ENCODE measurements at places on chromosomes 5 and 9.
A peak's percentile ranks its signal among the peaks of the same experiment; 100 is the strongest.

DNA sequence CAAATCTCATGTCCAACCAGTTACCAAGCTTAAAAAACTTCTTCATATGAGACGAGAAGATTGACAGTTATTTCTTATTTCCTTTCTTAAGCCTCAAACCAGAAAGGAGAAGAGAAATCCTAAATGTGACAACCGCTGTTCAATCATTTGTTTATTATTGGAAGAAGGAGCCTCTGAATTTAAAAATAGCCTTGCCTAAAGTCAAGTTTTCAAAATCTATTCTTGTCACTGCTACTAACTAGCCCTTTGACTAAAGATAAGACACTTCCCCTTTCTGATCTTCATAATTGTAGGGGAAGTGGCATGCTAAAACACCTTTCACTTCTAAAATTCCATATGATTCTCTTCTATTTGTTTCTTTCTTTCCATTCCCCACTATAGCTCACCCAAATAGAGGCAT is 106.2 kb upstream of the EMB start:
- DNase-seq = no peak

DNA sequence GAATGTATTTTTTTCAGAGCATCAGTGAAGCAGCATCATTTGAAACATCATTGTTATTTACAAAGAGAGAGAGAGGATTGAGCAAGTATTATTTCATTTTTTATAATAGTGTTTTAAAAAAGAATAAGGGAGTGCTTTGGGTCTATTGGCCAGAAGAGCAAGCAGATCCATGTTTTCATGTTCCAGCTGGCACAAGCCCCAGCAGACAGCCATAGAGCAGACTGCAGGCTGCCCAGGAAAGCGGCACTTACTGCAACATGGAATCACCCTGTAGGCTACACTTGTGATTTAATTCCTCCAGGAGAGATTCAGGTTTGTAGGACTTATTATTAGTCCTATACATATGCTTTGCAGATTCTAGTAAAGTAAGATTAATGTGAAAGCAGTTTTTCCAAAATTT is 407.0 kb upstream of the GRAMD2B start:
- DNase-seq = no peak

DNA sequence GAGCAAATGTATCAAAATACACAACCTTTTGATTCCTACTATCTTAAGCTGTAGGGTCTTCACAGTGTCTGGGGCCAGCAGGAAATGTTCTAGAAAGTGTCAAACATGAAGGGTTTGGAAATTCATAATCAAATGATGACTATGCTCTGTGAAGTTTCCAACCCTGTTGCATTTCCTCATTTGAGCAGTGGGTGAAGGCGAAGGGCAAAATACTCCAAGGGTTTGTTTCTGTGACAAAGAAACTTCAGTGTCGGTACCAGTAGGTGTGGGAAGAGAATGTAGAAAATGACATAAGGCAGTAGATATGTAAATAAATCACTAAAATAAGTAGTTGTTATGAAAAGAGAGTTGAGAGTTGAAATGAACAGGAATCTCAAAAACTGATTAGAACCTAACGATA is 576 bp downstream of the ALDOB start:
- DNase-seq = no peak

GRCh38 chr9:30630459-30630858 is 1754.0 kb upstream of the ACO1 start:
- DNase-seq = no peak

DNA sequence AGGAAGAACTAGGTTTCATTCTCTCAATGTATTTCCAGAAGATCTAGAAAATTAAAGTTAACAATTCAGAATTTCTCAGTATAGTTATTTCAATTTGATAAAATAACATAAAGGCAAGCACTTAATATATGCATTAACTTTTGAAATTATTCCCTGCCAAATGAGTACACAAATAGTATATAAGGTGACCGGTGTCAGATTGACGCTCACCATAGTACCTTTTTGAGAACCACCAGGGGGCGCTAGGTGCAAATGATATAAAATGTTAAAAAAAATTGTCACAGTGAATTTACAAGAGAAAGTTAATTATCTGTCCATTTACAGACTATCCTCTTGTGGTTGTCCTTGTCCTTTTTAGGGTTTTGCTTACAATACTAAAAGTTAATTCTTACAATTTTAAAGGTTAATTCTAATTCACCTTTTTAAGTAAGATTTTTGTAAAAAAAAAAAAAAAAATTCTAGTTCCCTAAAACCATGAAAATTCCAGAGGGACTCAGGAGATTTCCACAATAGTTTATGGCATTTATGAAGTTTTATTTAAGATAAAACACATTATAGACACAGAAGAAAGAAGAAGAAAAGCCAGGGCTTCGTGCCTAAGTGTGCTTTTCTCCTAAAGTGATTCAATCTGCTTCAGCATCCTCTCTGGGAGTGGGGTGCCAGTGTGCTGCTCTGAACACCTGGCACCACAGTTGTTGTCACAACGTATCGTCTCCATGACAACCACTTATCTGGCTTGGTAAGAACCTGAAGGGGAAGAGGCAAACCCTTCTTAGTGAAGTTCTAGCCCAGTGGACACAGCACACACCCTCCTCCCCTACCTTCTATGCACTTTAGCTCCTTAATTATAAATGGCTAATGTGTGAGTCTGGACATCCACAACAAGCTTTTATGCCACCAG is 1.7 kb downstream of the ADAMTS16 start:
- peak; percentile 9 for DNase-seq

DNA sequence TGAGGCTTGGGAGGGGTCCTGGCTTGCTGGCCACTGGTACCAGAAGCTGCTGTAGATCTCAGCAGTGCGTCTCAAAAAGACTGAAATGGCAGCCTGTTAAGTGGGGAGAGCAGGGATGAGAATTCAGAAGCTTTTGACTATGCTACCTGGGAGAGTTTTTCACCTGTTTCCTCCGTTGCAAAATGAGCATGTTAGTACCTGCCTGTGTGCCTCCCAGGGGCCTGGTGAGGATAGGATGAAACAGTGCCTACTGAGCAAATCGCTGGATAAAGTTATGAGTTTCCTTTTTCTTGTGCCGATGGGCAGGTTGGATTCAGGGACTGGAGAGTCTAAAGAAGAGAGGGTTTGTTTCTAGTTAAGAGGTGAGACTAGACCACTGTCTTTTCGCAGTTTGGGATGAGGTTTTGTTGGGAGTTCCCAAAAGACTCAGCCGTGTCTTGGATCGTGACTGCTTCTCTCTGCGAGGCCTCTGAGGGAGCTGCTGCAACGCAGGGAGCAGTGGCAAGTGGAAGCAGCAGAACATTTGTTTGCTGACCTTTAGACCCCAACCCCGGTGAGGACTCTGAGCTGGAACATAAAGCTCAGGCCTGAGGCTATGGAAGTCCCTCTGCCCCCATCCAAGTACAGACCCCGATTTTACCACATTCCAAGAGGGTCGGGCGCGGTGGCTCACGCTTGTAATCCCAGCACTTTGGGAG is 1.4 kb downstream of the RALGPS1 start:
- no peak for DNase-seq

DNA sequence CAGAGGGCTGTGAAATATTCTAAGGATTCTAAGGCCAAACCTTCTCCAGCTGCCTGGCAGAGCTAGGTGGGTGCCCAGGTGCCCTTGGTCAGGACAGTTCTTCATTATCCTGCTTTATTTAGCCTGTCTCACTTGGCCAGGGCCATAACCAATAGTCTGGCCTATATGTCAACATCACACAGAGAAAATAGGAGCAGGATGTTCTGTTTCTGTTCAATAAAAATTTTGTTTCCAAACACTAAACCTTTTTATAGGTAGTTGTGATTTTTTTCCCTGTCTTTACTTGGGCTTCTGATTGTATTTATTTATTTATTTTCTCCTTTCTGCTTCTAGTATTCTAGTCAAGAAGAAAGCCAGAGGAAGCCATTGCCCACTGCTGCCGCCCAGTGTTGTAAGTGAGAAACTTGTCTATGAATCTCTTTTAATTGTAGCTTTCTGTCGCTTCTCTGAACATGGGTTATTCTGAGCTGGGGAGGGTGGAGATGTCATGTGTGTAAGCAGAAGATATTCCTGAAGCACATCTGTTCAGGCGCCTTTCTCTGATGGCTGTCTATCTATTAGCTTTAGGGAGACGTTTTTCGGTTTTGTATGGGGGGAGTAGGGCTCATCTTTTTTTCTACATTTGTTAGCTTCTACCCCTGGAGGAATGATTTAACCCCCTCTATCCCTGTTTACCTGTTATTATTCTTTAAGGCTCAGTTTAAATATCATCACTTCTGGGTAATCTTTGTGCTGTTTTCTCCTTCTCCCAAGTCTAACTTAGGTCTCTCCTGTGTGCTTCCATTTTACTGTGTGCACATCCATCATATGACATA is 97.1 kb downstream of the UNC13B start:
- peak; percentile 15 for DNase-seq

- no peak for DNase-seq
Measured at GRCh38 chr5:164799391-164799790, 1294.0 kb downstream of the MAT2B start.

GRCh38 chr9:123657941-123658340 is 272.0 kb downstream of the DENND1A start:
- no peak for DNase-seq

- no peak for DNase-seq
Measured at GRCh38 chr5:145483212-145483611, 351.9 kb downstream of the PRELID2 start.

GRCh38 chr5:45578270-45578669 is 117.9 kb downstream of the HCN1 start:
- no peak for DNase-seq

- no peak for DNase-seq
Measured at GRCh38 chr9:121499427-121500164, at the start of gene GGTA1. TSS of gene GGTA1 (minus strand) at chr9:121499844. CDS start at chr9:121467922, 31,922 bp downstream.

DNA sequence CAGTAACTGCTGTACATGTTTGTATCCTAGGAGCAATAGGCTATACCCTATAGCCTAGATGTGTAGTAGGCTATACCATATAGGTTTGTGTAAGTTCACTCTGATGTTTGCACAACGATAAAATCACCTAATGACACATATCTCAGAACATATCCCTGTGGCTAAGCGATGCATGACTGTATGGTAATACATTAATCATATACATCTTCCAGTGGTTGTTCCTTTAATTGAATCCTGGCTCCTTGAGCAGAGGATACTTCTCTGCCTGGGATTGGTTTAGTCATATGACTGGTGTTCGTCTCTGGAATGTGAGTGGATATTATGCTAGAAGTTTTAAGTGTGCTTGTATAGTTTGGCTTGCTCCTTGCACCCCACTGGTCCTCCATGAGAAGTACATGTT is 425.8 kb downstream of the MAN2A1 start:
- DNase-seq = no peak

DNA sequence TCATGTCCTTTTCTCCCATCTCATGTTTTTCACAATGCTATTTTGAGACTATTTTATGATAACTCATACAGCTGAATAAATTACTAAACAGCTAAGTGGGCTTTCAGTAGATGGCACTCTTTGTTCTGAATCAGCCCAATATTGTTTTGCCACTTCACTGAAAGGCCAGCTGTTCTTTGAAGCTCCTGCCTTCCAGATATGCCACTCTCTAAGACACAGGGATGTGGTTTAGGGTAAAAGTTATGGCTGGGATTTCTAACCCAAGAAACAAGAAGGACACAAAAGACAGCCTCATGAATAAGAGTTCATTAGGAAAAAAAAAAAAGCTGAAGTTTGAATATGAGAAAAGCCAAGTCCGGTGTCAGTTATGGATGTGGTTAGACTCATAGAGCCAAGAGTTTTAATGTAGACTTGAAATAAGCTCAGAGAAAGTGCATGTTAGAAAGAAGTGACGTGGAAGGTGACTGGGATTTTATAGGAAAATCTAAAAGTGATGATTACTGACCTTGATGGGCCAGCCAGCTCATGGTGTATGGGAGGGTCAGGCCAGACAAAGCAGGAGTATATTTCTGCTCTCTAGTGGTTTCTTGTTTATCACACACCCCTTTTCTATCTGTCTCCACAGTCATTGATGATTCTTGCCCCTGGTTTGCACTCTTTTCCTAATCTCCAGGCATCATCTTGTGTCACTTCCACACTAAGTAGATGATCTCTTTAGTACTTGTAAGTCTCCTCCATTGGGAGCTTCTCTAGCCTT is 488.5 kb downstream of the NR2F1-AS1 start:
- no peak for DNase-seq

- no peak for DNase-seq
Measured at GRCh38 chr9:107487521-107488374, 1.8 kb downstream of the KLF4 start.

- DNase-seq = no peak
Measured at GRCh38 chr9:38284588-38285051, 107.9 kb upstream of the ALDH1B1 start.

DNA sequence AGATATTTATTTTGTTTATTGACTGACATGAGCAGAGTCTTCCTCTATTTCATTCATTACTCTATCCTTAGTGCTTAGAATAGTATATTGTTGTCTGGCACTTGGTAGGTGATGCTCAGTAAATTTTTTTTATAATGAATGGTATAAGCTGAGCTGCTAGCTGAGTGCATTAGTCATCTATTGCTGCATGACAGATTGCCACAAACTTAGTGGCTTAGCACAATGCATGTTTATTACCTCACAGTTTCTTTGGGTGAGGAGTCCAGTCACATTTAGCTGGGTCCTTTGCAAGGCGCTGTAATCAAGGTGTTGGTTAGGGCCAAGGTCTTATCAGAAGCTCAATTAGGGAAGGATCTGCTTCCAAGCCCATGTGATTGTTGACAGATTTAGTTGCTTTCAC is 23.1 kb downstream of the SMAD5 start:
- no peak for DNase-seq

DNA sequence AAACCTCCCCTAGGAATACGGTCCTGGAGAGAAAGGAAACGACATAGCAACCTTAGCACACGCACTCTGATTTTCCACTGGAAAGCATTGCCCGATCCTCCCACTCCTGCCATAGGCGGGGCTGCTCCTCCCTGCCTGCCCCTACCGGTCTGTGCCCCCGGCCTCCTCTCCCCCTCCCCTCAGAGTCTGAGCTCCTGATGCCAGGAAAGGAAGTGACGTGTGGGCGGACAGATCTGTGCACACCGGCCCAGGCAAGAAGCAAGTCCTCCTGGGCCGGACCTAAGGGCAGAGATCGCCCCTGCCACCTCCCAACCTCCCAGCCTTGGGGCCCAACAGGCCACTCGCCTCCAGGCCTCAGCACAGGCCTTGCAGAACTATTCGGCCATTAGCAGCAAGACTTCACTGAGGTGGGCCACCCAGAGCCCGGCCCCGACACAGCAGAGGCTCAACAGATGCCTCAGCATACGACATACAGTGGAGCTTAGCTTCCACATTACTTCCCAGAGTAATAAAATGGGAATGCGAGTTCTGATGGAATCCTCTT is 7.2 kb downstream of the NINJ1 start:
- DNase-seq = no peak

All from stimulated activated CD8-positive, alpha-beta memory T cell treated with anti-CD3 and anti-CD28 coated beads, Interleukin-4, amount 100 ng/mL, for 24 hours (primary cell).